ENCODE measurements at places on chromosomes 13 and 19.

DNA sequence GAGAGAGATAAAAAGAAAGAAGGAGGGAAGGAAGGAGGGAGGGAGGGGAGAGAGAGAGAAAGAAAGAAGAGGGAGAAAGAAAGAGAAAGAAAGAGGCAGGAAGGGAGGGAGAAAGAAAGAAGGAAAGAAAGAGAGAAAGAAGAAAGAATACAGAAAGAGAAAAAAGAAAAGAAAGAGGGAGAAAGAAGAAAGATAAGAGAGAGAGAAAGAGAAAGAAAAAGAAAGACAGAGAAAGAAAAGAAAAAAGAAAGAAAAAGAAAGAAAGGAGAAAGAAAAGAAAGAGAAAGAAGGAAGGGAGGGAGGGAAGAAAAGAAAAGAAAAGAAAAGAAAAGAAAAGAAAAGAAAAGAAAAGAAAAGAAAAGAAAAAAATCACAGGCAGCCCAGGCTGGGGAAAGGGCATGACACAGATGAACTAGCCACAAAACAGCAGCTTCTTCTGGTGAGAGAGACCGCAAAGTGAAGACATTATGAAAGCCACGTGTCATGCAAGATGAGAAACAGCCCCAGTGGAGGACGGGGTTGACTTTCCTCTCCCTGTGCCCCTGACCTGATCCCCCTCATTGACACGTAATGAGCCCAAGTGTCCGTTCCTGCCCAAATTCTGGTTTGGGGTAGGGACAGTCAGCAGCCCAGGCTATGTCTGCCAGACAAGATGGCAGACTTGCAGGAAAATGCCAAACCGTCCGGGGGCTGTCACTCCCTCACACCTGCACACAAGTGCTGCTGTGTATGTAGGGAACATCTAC, 102.1 kb downstream of the INSR start:
- no peak for DNase-seq

DNA sequence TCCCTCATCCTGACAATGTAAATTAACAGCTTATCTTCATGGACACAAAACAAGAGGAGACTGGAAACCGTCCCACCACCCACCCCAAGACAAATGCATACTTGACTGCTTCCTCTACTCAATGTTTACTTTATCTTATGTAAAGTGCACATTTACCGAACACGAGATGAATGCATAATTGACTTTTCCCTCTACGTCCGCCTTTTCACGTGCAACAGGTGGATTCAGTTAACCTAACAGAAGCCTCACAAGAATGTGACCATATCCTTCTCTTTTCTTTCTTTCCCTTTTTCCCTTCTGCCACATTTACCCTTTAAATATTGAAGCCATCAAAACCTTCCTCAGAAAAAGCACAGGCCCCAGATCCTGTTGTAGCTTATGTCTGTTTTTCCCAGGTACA, 468.0 kb downstream of the UQCRFS1 start:
- DNase-seq: no peak

DNA sequence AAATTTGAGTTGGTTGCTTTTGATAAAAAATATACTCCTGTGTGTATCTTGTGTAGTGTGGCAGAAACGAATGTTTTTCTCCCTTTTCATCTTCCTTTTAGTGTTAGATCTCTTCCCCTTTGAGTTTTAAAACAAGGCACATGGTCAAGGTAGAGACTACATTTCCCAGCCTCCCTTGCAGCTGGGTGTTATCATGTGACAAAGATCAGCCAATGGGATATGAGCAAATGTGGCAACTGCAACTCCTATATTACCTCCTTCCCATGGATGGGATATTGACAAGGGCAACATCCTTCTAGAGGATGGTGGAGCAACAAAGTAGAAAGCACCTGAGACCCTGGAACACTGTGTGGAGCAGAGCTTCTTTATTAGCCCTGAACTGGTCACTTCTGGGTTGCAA, 42.4 kb downstream of the ADGRE3 start:
- DNase-seq: peak; percentile 2

- peak; percentile 45 for DNase-seq
These were observed 8.4 kb downstream of the FAM124A start for GRCh38 chr13:51230477-51231105.

DNA sequence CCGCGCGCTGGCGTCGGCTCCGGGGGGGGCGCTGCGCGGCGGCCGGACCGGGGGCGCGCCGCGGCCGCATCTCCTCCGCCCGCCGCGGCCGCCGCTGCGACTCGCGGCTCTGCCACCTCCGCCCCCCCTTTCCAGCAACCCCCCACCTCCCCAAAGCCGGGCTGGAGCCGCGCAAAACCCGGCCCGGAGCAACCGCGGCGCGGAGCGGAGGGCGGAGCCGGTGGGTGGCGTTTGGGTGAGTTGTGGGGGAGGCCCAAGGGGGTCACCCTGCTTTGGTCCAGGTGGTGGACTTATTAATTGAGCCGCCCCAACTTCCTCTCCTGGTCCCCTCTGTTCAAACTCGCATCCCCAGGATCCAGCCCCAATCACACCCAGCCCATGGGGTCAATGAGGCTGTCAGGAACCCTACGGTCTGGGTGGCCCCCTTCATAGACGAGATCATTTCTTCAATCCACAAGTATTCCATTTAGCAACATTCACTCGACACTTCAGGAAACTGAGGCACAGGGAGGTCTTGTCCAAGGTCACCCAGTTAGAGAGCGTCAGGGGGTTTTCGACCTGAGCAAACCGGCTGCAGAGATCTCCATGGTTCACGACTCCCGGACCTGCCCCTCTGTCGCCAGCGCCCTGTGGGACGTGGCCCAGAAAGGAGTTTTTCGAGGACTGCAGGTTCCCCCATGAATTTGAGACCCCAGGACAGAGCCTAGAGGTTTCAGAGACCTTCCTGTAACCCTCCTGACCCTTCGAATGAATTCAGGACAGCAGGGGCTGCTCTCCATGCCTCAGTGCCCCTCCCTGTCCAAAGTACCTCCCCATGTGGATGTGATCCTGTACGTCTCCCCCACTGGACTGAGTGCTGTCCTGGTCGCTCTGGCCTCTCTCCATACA, 22.4 kb upstream of the SEMA6B start:
- peak; percentile 59 for DNase-seq

DNA sequence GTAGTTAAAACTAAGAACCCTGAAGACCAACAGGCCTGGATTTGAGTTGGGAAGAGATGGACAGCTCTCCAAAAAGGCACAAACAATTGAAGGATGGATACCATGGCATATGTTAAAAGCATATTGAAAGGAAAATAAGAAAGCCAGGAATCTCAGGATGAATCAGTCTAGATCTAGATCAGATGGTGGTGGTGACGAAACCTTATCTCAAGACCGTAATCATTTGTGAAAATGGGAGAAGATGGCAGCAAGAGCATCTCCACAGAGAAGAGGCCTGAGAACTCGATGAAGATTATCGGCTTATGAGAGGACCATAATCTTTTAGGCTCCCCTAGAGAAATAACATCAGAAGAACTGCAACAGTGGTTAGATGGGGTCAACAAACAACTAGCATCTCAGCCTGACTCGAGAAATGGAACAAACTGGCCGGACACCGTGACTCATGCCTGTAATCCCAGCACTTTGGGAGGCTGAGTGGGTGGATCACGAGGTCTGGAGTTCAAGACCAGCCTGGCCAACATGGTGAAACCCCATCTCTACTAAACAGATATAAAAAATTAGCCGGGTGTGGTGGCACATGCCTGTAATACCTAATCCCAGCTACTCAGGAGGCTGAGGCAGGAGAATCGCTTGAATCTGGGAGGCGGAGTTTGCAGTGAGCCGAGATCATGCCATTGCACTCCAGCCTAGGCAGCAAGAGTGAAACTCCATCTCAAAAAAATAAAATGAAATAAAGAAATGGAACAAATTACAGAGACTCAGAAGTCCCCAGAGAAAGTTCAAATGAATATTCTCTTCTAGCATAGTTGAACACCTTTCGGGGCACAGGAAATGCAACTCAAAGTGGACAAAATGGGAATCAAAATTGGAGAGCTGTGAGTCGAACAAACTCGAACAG, 47.6 kb downstream of the FOXO1 start:
- no peak for DNase-seq

GRCh38 chr13:60794751-60795150, 397.7 kb downstream of the TDRD3 start:
- DNase-seq: no peak

DNA sequence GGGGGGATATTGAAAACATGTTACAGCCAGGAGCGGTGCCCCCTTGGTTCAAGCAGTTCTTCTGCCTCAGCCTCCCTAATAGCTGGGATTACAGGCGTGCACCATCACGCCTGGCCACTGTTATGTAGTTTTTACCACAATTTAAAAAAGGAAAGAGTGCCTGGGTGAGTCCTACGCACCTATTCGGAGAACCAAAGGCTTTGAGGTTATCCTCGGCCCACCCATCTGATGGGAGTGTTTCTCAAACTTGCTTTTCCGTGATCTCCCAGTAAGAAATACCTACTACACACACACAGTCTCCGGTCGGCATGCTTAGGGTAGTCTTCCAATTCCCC, 4.2 kb upstream of the GP6 start:
- DNase-seq: no peak

- DNase-seq: peak; percentile 31
These were observed 287.4 kb upstream of the NBEA start for GRCh38 chr13:34654647-34655046.

- DNase-seq: no peak
These were observed 68.8 kb downstream of the TSHZ3 start for GRCh38 chr19:31280287-31281006.

- no peak for DNase-seq
These were observed 36.9 kb upstream of the DCUN1D2 start for GRCh38 chr13:113527272-113527958.

- no peak for DNase-seq
These were observed 5.7 kb downstream of the PALM3 start for GRCh38 chr19:14056069-14056666.

- no peak for DNase-seq
These were observed 415.4 kb downstream of the SLITRK5 start for GRCh38 chr13:88086577-88086976.

GRCh38 chr13:78540058-78540457, 63.3 kb downstream of the POU4F1 start:
- DNase-seq: no peak

DNA sequence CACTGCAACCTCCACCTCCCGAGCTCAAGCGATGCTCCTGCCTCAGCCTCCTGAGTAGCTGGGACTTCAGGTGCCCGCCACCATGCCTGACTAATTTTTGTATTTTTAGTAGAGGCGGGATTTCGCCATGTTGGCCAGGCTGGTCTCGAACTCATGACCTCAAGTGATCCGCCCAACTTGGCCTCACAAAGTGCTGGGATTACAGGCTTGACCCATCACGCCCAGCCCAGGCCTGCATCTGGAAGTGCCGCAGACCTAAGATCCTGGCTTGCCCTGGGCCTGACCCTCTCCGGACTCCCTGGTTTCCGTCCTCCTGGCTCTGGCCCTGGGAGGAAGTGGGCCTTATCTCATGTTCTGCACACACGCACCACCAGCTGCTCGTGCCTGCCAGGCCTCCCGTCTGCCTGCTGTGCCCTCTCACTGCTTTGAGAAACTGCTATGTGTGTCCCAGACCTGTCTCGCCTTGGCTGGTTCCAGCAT, 4.7 kb upstream of the PTGIR start:
- DNase-seq: no peak

GRCh38 chr13:112444416-112445399, 68.6 kb downstream of the SPACA7 start:
- DNase-seq: no peak

DNA sequence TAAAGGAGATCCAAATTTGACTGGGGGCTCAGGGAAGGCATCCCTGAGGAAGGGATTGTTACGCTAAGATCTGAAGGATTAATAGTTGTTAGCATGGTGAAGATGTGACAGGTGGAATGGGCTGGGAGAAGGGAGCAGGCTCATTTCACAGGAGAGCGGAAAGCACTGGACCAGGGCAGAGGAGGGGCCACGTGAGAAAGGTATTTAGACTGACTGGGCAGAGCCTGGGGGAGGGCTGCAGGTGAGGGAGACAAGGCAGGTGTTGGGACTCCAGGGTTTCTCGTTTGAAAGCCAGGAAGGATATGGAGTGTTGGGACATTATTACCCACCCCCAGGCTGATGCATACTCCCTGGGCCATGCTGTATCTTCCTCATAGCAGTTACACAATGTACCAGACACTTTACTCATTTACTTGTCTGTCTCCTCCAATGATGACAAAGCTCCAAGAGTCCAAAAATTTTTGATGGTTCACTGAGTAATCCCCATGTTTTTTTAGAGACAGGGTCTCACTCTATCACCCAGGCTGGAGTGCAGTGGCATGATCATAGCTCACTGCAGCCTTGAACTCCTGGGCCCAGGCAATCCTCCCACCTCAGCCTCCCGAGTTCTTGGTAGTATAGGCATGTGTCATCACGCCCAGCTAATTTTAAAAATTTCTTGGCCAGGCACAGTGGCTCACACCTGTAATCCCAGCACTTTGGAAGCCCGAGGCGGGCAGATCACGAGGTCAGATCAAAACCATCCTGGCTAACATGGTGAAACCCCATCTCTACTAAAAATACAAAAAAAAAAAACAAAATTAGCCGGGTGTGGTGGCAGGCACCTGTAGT, 2.3 kb downstream of the TRAPPC6A start:
- no peak for DNase-seq

GRCh38 chr13:60661521-60661920, 264.5 kb downstream of the TDRD3 start:
- DNase-seq: no peak

DNA sequence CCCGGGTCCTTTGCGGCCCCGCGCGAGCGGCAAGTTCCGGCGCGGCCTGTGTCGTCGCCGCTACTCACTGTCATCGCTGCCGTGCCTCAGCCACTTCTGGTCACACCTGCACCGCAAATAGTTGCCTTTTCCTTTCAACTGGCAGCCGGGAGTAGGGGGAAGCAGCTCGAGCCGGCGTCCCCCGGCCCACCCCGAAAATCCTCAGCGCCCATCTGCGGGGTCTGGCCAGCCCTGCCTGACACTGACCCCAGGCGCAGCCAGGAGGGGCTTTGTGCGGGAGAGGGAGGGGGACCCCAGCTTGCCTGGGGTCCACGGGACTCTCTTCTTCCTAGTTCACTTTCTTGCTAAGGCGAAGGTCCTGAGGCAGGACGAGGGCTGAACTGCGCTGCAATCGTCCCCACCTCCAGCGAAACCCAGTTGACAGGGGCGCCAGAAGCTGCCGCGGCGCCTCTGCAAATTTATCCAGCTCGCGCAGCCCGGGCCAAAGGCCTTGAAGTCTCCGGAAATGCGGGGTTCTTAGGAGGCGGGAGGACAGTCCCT, 1.7 kb downstream of the PDX1 start:
- DNase-seq: no peak

DNA sequence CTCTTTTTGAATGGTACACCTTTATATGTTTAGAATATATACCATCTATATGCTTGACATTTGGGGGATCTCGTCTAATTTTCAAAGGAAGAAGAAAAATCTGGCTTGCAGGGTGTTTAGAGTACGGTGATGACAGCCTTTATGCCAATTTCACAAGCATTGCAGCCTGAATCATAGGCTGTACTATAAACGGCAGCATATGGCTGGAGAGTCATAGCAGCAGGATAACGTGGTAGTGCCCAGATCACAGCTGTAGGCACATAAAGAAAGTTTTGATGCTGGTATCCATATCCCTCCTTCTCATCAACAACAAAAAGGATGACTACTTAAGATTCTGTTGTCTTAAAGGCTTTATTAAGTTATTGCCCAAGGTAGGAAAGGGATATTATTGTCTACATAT, 253.0 kb downstream of the PCDH9 start:
- no peak for DNase-seq
